ENCODE measurements at places on chromosomes 1 and 21. TPM values are rescaled to one million over a fixed set of nuclear protein-coding genes. Genes with fewer than 3 reads are reported as not detected.

DNA sequence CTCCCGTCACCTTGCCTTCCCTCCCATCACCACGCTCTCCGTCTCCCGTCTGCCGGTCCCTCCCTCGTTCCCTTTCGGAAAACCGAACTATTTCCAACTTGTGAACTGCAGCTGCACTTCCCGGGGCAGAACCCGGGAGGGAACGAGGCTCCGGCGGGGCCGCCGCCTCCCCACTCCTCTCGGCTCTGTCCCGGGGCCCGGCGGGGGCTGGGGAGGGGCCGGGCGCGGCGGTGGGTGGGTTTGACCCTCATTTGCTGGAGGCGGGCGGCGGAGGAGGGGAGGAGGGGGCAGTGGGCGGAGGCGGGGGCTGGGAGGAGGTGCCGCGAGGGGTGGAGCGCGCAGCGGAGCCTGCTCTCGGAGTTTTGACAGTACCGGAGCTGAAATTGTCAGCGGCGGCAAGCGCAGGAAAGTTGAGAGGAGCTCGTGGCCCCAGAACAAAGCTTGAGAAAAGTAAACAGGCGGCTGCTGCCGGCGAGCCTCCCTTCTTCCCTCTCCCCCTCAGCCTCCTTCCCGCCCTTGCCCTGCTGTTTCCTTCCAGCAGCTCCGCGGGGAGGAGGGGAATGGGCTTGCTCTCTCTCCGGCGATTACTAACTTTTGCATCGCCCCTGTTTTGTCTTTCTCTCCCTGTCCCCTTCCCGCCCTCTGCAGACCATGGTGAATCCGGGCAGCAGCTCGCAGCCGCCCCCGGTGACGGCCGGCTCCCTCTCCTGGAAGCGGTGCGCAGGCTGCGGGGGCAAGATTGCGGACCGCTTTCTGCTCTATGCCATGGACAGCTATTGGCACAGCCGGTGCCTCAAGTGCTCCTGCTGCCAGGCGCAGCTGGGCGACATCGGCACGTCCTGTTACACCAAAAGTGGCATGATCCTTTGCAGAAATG, 2.9 kb downstream of the LMO4 start:
- peak; percentile 54 for DNase-seq

- DNase-seq, result no peak
Measured at GRCh38 chr1:181506563-181507353, 23.4 kb downstream of the CACNA1E start.

- no peak for DNase-seq
Measured at GRCh38 chr1:82700476-82700875, 899.7 kb downstream of the ADGRL2 start.

LCE1A gene
- not detected for total RNA-seq

DNA sequence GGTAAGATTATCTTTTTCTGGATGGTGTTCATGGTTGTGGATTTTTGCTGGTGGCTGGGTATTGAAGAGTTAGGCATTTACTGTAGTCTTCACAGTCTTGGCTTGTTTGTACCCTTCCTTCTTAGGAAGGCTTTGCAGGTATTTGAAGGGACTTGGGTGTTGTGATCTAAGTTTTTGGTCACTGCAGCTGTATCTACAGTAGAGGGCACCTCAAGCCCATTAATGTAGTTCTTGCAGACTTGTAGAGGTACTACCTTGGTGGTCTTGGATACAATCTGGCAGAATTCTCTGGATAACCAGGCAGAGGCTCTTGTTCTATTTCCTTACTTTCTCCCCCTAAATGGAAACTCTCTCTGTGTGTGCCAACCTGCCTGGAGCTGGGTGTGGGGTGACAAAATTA, 155.8 kb upstream of the BRINP3 start:
- no peak for DNase-seq

- DNase-seq, result no peak
Measured at GRCh38 chr1:125080077-125080476, 3895.3 kb downstream of the SRGAP2C start.

TMEM82 gene
- not detected for total RNA-seq

MROH9 gene
- not detected for total RNA-seq

CELA2A gene
- total RNA-seq, result not detected

- no peak for DNase-seq
Measured at GRCh38 chr1:218779341-218780100, 394.2 kb upstream of the LYPLAL1 start.

- DNase-seq, result no peak
Measured at GRCh38 chr1:185305419-185305818, 11.6 kb downstream of the IVNS1ABP start.

CYP2J2 gene
- total RNA-seq, result 0.62 TPM

DNA sequence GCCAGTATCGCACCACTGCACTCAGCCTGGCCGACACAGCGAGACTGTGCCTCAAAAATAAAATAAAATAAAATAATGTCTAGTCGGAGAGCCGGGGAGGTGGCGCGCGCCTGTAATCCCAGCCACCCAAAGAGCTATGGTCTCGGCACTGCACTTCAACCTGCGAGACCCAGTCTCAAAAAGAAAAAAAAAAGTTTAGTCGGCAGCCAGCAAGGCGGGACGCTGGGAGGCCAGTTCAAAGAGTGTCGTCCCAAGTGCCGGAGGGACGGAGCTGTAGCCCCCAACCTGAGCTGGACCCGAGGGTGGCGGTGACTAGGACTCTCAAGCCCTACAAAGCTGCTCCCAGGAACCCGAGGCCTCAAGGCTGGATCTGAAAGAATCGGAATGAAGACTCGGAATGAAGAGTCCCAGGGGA, 632 bp upstream of the FALEC start:
- DNase-seq, result no peak

- DNase-seq, result no peak
Measured at GRCh38 chr21:38993561-38993960, 187.8 kb downstream of the ETS2 start.

FLG2 gene
- total RNA-seq, result not detected

DNA sequence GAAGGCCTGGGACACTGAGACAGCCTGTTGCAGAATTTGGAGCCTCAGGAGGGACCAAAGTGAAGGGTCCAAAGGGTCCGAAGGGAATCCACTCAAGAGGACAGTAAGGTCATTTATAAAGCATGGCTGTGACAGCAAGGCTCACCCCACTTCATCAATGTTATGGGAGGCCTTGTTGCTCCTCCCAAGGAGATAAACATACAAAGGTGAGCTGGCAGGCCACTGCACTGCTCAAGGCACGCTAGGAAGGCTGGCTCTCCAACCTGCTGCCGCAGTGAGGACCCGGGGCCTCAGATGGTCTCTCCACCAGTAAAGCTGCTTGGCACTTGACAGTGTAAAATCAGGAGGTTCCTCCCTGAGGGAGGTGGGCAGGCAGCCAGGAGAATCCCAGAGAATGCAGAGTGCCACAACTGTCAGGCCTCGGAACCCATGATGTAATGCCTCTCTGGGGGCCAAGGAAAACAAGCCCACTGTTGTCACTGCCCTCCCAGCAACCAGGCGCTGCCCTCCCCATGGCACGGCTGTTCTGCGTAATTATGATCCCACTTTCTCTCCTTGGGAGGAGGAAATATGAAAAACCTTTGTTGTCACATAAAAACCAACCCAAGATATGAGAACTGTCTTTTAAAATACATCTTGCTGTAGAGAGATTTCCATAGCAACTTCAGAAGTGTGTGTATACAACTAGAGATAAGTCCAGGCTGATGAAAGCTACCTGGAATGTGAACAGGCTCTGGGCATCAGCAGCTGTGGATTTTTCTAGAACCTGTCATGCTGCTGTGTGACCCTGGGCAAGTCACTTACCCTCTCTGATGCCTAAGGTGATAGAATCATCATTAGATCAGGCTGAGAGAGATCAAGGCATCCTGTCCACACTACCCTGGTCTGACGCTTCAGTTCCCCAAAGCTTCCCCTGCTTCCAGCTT, 102.5 kb downstream of the KCNN3 start:
- no peak for DNase-seq

DNA sequence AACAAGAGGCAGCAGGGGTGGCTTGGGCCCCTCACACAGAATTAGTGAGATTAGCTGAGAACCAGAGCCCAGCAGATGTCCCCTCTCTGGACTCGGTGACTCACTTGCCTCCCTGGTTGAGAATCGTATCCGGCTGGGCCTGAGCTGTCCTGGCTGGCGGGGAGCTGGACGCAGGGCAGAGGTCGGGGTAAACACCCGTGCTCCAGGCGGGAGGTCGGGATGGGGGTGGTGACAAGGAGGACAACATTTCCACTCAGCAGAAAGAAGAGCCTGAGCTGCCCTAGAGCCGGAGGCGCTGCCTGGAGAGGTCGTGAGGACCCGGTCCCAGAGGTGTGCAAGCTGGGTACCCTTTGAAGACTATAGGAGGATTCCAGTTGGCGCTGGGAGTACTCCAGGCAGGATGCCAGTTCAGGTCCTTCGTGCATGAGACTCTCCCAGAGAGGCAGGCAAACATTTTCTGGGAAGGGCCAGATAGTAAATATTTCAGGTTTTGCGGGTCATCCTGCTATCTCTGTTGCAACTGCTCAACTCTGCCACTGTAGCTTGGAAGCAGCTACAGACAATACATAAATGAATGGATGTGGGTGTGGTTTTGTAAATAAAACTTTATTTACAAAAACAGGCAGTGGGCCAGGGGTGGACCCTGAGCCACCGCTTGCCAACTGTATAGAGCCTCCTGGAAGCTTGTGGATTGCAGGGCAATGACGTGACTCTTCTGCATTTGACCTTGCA, 116.8 kb upstream of the WNT4 start:
- no peak for DNase-seq

FOXO6 gene
- 1.4 TPM for total RNA-seq

DNA sequence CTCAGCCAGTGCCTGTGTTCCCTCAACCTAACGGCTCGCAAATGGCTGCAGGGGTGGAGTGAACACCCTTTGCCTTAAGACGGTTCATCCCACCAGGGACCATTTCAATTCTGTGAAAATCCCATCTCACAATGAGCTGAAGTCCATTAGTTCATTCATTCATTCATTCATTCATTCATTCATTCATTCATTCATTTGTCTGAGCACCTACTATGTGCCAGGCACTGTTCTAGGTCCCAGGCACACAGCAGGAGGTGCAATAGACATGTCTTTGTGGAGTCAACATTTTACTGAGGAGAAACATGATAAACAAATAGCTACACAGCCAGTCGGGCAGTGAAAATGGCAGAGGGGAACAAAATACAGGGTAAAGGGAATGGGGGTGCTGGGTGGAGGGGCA, 618.8 kb downstream of the MATN1 start:
- DNase-seq, result no peak

EFNA3 gene
- 0.69 TPM for total RNA-seq

DNA sequence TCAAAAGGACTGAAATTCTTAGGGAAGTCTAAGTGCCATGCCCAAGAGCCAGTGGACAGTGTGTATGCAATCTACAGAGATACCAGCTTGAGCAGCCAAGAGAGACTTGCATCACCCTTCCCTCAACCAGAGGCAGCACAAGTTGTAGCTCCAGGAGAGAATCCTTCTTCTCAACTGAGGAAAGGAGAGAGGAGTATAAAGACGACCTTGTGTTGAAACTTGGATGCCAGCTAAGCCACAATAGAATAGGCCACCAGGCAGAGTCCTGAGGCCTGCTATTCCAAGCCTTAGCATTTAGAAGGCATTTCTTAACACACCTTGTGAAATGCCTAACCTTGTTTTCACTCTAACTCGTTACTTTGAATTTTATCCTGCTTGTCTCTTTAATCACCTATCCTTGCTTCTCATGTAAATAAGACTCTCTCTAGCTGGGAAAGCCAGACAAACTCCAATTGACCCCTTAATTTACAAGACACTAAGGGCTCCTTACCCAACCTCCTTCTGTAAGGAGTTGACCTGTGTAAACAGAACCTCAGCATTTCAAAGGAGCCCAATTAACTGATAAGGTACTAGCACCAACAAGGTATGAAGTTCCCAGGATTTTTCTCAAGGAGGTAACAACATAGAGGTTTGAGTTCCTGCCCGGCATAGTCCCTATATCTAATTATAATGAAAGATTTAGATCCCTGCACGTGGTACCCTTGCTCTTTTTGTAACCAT, 738.8 kb downstream of the AMY1C start:
- DNase-seq, result no peak

DNA sequence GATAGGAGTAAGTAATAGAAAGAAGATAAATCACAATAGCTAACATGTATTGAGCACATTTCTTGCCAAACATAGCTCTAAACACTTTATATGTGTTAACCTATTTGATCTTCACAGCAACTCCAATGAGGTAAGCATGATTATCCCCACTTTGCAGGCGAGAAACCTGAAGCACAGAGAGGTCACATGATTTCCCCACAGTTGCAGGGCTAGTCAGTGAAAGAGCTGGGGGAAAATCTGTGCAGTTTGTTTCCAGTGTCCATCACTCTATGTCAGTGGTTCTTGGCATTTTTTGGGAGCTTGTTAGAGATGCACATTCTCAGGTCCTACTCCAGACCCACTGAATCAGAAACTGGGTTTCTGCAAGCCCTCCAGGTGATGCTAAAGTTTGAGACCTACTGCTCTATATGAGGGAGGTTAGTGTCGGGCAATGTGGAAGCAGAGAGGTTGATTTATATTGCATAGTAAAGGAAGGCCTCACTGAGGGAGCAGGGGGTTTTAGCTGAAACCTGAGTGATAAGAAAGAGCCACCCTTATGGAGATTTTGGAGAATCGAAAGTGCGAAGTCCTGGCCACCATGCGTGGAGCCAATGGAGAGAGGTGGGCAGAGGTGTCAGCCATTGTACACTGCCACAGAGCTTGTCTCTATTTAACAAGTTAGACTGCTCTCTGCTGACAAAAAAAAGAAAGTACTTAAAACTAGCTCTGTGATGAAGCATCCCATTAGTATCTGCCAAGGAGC, 20.9 kb downstream of the MCOLN3 start:
- DNase-seq, result peak; percentile 21

DNA sequence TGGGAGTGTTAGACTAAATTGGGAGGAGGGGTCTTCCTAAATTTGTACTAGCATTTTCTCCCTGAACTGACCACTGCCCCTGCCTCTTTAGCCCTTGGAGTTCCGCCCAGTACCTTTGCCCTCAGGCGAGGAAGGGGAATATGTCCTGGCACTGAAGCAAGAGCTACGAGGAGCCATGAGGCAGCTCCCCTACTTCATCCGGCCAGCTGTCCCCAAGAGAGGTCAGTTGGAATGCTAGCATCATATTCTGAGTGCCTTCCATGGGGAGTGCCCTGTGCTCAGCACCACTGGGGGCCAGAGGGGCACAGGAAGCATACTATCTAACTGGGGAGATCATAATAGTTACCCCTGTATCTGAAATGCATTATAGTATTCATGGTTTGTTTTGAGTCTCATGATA, 10.7 kb downstream of the POLR3GL start:
- DNase-seq, result no peak

DNA sequence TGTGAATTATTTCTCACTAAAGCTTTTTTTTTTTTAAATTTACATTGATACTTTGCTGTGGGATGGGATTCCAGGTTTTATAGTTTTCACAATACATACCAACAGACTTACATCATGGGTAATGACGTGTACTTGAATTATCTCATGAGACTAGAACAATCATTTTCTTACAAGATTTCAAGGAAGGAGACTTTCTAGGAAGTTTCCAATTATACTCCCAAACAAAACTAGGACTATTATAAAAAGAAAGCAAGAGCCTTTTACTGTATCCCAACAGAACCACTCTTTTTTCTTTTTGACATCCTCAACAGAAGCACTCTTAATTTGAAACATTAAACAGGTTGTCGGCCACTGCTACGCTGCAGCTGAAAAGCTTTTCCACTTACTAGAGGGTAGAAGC, 48.7 kb downstream of the TESK2 start:
- DNase-seq, result no peak

HES2 gene
- not detected for total RNA-seq

STUM gene
- total RNA-seq, result not detected

DDAH1 gene
- total RNA-seq, result not detected

CCDC190 gene
- total RNA-seq, result not detected

- no peak for DNase-seq
Measured at GRCh38 chr1:201324306-201324705, 41.0 kb downstream of the PKP1 start.

PTGFR gene
- total RNA-seq, result not detected

NPHP4 gene
- 3.1 TPM for total RNA-seq

GRCh38 chr1:231690059-231690458, 63.5 kb downstream of the DISC1 start:
- no peak for DNase-seq

Data from CD8-positive, alpha-beta T cell (primary cell).